GM18507 (cell line): ENCODE measurements at places on chromosomes 12 and 14.
A peak's percentile ranks its signal among the peaks of the same experiment; 100 is the strongest.

DNA sequence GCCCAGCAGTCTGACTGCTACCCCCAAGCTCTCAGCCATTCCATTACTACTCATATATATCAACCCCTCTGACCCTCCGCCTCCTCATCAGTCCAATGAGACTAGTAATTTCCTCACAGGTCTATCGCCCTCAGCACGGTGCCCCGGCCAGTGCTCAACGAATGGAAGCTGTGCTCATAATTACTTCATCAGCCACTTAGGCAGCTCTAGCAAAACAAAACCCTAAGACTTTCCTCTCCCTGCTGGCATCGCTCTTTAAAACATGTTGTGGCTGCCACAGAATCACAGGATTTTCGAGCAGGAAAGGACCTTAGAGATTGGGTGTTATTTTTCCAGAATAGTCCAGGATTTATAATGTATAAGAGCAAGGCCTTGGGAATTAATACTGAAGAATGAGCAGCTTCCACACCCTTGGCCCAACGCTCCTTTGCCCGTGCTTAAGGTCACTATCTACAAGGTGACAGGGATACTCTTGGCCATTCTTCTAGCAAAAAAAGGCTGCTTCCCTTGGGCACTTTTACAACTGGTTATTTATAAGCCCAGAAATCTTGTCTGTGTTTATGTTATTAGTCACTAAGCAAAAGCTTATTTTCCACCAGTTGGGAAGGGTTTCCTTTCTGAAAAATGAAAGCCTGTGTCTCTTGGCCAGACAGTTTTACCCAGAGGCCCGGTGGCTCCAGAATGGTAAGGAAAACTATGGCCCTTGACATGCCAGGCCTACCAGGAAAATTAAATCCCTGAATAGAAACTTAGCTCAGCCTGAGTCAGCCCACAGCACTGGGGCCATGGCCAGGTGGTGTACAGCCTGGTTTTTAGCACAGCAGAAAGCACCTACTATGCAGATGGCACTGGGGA, 47.9 kb downstream of the NUAK1 start:
- no peak for DNase-seq

DNA sequence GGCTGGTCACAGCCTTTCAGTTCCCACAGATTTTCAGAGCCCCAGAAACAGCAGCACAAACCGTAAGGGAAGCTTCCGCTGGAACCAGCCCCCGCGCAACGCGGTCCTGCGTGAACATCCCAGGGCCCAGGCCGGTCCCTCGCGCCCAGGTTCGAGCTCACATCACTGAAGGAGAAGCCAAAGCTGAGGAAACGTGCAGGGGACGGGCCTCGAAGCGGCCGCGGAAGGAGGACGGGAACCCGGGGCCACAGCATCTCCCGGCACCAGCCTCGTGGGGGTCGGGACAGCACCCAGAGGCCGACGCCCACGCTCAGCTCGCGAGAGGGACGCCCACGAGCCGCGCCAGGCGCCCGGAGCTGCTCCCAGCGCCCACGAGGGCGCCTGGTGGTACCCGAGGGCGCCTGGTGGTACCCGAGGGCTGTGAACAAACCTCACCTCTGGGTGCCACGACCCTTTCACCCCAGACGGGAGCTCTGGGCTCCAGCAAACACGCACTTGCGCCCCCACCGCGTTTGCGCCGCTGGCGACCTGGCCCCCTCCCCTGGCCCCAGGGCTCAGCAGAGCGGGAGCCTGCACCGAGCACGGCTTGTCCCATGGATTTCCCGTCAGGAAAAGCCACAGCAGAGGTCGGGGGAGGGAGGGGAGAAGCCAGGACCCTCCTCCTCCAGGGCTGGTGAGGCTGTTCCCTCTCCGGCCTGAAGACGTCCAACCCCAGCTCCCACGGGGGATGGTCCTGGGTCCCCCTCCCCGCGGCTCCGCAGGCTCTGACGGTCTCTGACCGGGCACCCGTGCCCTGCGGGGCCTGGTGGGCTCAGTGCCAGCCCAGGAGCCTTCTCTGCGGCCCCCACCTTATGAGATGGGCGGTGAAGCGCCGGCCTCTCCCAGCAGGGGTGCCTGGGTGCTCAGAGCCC, 6.9 kb downstream of the LRCOL1 start:
- no peak for DNase-seq

DNA sequence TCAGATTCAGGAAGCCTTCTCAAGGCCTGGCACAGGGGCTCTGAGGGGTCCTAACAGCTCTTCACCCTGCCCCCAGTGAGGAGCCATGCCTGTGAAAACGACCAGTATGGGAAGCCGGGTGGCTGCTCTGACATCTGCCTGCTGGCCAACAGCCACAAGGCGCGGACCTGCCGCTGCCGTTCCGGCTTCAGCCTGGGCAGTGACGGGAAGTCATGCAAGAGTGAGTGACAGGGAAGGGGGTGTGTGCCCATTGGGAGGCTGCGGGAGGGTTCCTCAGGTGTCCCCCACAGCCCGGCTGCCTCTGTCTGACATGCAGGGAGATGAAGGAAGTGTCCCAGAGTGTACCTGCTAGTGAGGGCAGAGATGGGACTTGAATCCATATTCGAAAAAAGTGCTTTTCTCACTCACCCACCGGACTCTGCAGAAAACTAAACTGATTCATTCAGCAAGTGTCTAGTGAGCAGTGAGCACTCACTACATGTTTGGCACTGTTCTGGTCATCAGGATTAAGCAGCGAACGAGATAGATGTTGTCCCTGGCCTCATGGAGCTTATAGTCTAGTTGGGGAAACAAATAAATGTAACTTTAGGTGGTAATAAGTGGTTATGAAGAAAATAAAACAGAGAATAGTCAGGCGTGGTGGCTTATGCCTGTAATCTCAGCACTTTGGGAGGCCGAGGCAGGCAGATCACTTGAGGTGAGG, 9.4 kb upstream of the LRP1-AS start:
- no peak for DNase-seq

- DNase-seq, result no peak
Measured at GRCh38 chr12:45938566-45938965, 51.8 kb downstream of the SCAF11 start.

GRCh38 chr12:129615001-129615400, 288.8 kb downstream of the TMEM132D start:
- DNase-seq, result no peak

- DNase-seq, result no peak
Measured at GRCh38 chr14:42563313-42563712, 956.6 kb downstream of the LRFN5 start.

GRCh38 chr14:60482743-60483142, 3.1 kb downstream of the C14orf39 start:
- DNase-seq, result no peak

- DNase-seq, result no peak
Measured at GRCh38 chr14:73824127-73824526, 27.5 kb upstream of the PTGR2 start.

DNA sequence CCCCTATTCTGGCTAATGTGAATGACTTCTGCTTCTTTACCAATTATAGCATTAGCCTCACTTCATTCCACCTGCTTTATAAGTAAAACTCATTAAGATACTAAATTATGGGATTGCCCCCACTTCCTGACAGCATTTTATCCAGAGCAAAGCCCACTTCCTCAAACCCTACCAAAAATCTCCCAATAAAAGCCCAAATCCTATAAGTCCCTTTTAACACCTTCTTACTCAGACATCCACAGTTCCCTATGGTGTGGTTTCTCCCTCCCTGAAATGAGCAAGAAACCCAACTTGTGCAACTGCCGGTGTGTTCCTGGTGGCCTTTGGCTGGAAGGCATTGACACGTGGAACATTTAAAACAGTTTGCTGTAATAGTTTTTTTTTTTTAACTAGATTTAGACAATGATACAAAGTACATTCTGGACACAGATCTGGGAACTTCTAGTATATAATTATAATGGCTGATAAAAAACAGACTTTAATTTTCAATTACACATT, 53.1 kb downstream of the BRMS1L start:
- no peak for DNase-seq

DNA sequence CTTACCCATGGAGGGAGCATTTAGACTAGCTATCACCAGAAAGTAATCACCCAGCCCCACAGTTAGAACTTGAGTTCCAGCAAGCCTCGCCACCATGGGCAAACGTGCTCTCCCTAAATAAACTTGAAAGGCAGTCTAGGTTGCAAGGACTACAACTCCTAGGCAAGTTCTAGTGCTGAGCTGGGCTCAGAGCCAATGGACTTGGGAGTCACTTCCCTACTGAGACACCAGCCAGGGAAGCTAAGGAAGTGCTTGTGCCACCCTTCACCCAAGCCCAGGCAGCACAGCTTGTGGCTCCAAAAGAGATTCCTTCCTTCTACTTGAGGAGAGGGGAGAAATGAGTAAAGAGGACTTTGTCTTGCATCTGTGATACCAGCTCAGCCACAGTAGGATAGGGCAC, 57.9 kb downstream of the SLCO1A2 start:
- no peak for DNase-seq

DNA sequence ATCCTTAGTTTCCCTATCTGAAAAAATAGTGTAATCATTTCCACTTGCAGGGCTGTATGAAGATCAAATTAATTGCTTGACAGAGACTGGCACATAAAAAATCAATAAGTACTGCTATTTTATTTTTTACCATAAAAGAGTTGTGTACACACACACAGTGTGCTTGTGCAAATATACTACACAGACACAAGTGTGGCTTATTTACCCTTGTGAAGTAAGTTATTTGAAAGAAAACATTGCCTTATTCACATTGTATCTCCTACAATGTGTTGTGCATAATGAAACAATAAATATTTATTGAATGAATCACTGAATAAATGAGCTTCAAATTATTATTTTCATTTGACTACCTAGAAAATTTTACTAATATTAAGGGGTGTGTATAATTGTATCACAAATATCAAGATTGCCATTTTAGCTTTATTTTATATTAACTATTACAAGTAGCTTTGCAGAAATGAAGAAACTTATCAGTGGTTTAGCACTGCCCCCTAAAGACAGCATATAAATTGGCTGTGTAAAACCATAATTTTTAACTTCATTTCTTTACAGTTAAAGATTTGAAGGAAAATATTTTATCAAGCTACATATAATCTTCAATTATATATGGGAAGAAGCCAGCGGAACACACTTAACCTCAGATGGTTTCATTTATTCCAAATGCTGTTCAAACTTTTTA, 11.3 kb downstream of the GARIN6 start:
- no peak for DNase-seq

- DNase-seq, result no peak
Measured at GRCh38 chr14:97306133-97306759, 509.1 kb downstream of the VRK1 start.

- peak; percentile 11 for DNase-seq
Measured at GRCh38 chr12:101696251-101697196, 916 bp upstream of the CHPT1 start.

DNA sequence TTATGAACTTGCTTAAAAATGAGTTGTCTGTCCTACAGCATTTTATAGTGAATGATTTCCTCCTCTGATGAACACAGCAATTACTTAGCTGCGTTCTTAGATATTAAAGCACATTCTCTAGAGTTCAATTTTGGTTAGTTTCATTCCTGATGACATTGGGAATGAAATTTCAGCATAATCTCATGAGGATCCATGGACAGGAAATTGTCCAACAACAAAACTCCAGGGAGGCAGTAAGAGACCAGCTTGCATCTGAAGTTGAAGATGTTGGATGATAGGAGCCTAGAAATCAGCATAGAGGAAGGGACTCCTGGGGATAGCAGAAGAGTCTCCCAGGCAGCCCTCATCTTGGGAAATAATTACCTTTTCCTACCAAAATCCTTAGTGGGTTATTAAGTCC, 128.7 kb upstream of the RAP1B start:
- no peak for DNase-seq

GRCh38 chr12:16299403-16299802, 21.9 kb upstream of the SLC15A5 start:
- DNase-seq, result no peak

DNA sequence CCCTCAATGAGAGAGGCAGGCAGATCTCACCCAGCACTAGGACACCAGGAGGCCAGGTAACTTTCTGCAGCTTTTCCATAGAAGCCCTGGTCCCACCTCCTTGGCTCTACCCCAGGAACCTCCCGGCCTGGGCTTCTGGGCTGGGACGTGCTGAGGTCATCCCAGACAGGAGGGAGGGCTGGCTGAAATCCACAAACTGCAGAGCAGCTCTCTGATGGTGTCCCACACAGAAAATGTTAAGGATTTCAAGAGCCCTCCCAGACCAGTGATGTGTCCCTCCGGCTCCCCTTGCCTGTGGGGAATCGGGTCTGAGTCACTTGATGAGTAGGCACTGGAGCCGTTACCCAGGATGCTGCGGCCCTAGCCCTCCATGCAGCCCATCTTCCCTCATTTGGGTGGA, 124.1 kb downstream of the ESRRB start:
- DNase-seq, result no peak

GRCh38 chr12:128542844-128543243, 275.9 kb downstream of the TMEM132C start:
- no peak for DNase-seq
